SJSA1 (cell line): ENCODE measurements at places on chromosomes 7 and 10.
A peak's percentile ranks its signal among the peaks of the same experiment; 100 is the strongest.

GRCh38 chr7:140316165-140316661 lies 82.1 kb downstream of the SLC37A3 start:
- no peaks in the 10 kb centered on the region for H3K27me3 ChIP-seq
- DNase-seq, result no peak
- H3K4me1 ChIP-seq, result peaks cover 10% of the 10 kb centered on the region
- no peak overlapping the region for H3K4me3 ChIP-seq
- H3K27ac ChIP-seq, result no peak overlapping the region

DNA sequence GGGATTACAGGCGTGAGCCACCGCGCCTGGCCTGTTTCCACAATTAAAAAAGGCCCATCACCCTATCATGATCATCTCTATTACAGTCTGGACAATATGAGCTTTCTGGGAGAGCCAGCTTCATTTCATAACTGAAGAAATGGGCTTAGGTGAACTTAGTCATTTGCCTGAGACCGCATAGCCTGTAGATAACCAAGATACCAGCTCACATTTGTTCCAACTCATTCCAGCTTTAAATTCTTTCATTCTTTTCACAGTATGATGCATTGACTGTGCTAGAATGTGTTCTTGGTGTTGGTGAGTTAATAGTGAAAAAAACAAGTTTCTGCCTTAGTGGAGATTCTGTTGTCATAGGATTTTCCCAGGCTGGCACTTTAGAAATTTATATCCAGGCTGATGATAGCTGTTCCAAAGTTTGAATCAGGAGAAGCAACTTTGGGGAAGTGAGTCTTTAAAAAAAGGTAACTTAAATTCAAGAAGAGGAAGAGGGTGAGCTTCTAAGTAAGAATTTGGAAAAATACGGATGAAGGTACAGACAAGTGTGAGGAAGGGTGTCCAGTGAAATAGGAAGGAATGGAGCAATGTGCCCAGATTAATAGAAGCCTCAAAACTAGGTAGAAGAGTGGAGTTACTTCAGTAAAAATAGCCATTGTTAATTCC lies 2.1 kb upstream of the H2AZ2 start:
- H3K4me3 ChIP-seq, result no peak overlapping the region
- H3K4me1 ChIP-seq, result peaks cover 32% of the 10 kb centered on the region
- peaks cover 5% of the 10 kb centered on the region for H3K36me3 ChIP-seq
- peak overlapping the region; percentile 99 for H3K27ac ChIP-seq
- no peaks in the 10 kb centered on the region for H3K27me3 ChIP-seq
- DNase-seq, result peak; percentile 49

GRCh38 chr10:91474009-91474408 lies 63.9 kb downstream of the HECTD2 start:
- no peaks in the 10 kb centered on the region for H3K36me3 ChIP-seq
- H3K4me1 ChIP-seq, result no peaks in the 10 kb centered on the region
- DNase-seq, result no peak
- no peak overlapping the region for H3K4me3 ChIP-seq
- H3K27me3 ChIP-seq, result no peaks in the 10 kb centered on the region

GRCh38 chr7:138243836-138244235 lies 167.6 kb downstream of the AKR1D1 start:
- no peak overlapping the region for H3K27ac ChIP-seq
- no peak overlapping the region for H3K4me3 ChIP-seq
- no peaks in the 10 kb centered on the region for H3K4me1 ChIP-seq
- no peak for DNase-seq

- H3K36me3 ChIP-seq, result no peaks in the 10 kb centered on the region
- H3K4me3 ChIP-seq, result no peak overlapping the region
- H3K4me1 ChIP-seq, result no peaks in the 10 kb centered on the region
- DNase-seq, result no peak
- H3K27me3 ChIP-seq, result peaks cover 6% of the 10 kb centered on the region; the same call in 1 of the 2 replicates
These were observed 56.0 kb upstream of the GLI3 start for GRCh38 chr7:42292991-42293521.

DNA sequence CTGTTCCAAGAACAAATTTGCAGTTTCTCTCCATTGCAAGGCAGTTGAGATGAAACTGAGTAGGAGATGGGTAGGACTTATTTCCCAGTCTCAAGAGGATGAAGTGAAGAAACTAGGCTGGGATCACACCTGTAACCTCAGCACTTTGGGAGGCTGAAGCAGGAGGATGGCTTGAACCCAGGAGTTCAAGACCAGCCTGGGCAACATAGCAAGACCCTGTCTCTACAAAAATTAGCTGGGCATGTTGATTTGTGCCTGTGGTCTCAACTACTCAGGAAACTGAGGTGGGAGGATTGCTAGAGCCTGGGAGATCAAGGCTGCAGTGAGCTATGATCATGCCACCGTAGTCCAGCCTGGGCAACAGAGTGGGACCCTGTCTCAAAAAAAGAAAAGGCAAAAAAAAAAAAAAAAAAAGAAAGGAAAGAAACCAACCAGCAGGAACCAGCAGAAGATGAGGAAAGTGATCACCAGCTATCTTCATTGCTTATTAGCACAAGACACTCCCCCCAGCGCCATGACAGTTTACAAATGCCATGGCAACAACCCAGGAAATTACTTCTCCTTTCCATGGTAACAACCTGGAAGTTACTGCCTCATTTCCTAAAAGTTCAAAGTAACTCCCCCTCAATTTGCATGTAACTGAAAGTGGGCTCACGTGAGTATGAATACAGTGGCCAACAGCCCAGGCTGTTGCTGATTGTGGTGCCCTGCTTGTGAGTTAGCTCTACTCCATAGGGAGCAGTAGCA lies 18.3 kb upstream of the ST8SIA6 start:
- H3K4me1 ChIP-seq, result no peaks in the 10 kb centered on the region
- no peak overlapping the region for H3K27ac ChIP-seq
- no peak for DNase-seq
- H3K4me3 ChIP-seq, result no peak overlapping the region
- no peaks in the 10 kb centered on the region for H3K36me3 ChIP-seq
- no peaks in the 10 kb centered on the region for H3K27me3 ChIP-seq

GRCh38 chr10:133394801-133395221 lies 854 bp downstream of the MTG1 start:
- peaks cover 36% of the 10 kb centered on the region for H3K36me3 ChIP-seq
- no peak for DNase-seq
- H3K4me3 ChIP-seq, result peak overlapping the region; percentile 77

GRCh38 chr10:31458974-31459373 lies 140.0 kb downstream of the ZEB1 start:
- H3K27ac ChIP-seq, result no peak overlapping the region
- no peak for DNase-seq
- H3K36me3 ChIP-seq, result peaks cover 35% of the 10 kb centered on the region
- H3K27me3 ChIP-seq, result no peaks in the 10 kb centered on the region

DNA sequence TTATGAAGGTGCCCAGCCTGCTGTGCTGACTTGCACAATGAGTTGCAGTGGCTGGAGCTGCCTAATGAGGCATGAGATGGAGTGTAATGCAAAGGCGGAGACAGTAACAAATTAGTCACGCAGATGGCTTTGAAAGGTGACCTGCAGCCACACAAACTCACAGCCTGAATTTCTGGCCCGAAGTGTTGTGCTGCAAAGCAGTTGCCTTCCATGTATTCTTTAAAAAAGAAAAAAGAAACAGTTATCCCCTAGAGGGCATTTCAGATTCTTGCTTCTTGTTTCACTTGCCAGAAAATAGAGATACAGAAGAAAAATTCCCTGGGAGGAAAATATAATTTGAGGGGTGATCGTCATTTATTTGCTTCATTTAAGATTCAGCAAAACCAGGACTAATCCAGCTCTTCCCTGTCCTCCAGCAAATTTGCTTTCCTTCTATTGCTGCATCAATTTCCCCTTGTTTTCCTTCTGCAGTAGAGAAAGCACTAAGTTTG lies 239.9 kb downstream of the ADRA2A start:
- H3K4me1 ChIP-seq, result peaks cover 14% of the 10 kb centered on the region
- H3K27ac ChIP-seq, result no peak overlapping the region
- no peak overlapping the region for H3K4me3 ChIP-seq
- DNase-seq, result no peak
- H3K27me3 ChIP-seq, result no peaks in the 10 kb centered on the region

- no peaks in the 10 kb centered on the region for H3K4me1 ChIP-seq
- DNase-seq, result no peak
- H3K27ac ChIP-seq, result no peak overlapping the region
- no peak overlapping the region for H3K4me3 ChIP-seq
These were observed 68.4 kb downstream of the TCERG1L start for GRCh38 chr10:131243076-131243475.

DNA sequence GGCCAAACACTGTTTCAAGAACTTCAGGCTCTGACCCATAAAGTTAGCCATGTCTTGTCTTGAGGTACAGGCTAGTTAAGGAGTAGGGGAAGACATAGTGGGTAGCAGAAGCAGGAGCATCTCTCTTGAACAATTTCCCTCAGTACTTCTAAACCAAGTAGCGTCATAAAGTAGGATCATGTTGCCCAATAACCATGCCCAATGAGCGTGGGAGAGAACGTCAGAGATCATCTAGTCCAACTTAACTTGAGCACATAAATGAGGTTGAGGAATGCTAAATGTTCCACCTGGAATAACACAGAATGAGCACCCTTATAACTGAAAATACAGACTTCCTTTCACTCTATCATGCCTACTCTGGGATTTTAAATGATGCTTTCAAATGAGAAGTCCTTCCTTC lies 134.9 kb downstream of the AOAH start:
- DNase-seq, result no peak
- no peaks in the 10 kb centered on the region for H3K4me1 ChIP-seq
- H3K4me3 ChIP-seq, result no peak overlapping the region
- H3K27me3 ChIP-seq, result no peaks in the 10 kb centered on the region
- H3K27ac ChIP-seq, result no peak overlapping the region
- no peaks in the 10 kb centered on the region for H3K36me3 ChIP-seq

DNA sequence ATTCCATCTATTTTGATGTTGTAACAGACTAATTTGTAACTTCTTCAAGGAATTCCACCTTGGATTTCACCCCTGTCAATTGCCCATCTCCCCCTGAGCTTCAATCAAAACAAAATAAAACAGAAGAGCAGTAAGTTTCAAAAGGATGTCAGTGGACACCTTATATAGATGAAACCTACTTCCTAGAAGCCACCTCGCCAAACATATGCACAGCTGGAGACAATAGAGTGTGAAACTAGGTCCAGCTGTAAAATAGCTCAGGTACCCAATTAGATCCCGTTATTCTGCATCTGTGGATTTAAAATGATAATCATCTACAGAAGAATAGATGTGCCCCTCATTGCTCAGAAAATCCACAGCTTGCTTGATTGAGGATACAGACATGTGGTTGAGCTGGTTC lies 598.6 kb downstream of the SH2D4B start:
- H3K36me3 ChIP-seq, result no peaks in the 10 kb centered on the region
- H3K4me3 ChIP-seq, result no peak overlapping the region
- H3K27me3 ChIP-seq, result no peaks in the 10 kb centered on the region

- no peaks in the 10 kb centered on the region for H3K36me3 ChIP-seq
- H3K4me1 ChIP-seq, result no peaks in the 10 kb centered on the region
These were observed 76.9 kb downstream of the CYP51A1 start for GRCh38 chr7:92057375-92057774.

DNA sequence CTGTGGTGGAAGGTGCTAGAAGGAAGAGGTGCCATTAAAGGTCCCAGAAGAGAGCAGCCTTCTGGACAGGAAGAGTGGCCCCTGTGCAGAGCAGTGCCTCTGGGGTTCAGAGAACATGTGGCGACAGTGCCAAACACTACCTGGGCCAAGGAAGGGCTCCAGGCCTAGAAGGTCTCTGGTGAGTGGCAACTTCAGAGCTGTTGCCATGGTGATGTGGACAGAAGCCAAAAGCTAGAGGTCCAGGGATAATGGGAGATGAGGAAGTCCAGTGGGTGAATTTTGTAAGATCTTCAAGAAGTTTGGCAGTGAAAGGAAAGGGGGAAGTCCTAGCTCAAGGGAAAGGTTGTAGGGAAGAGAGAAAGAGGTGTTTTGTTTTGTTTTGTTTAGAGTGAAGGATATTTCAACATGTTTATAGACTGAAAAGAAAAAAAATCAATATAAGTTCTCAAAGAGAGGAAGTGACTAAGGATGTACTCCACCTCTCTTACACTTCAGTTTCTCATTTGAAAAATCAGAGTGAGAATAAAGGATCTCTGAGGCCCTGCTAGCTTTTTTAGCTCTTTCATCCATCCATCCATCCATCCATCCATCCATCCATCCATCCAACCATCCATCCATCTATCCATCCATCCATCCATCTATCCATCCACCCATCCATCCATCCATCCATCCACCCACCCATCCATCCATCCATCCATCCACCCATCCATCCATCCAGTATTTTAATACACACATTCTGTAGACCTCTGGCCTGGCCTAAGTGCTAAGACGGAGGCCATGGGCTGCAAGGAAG lies 77.1 kb upstream of the DUSP5 start:
- no peaks in the 10 kb centered on the region for H3K27me3 ChIP-seq
- no peak overlapping the region for H3K4me3 ChIP-seq
- peak overlapping the region; percentile 62 for H3K27ac ChIP-seq
- peaks cover 28% of the 10 kb centered on the region for H3K4me1 ChIP-seq
- H3K36me3 ChIP-seq, result no peaks in the 10 kb centered on the region

DNA sequence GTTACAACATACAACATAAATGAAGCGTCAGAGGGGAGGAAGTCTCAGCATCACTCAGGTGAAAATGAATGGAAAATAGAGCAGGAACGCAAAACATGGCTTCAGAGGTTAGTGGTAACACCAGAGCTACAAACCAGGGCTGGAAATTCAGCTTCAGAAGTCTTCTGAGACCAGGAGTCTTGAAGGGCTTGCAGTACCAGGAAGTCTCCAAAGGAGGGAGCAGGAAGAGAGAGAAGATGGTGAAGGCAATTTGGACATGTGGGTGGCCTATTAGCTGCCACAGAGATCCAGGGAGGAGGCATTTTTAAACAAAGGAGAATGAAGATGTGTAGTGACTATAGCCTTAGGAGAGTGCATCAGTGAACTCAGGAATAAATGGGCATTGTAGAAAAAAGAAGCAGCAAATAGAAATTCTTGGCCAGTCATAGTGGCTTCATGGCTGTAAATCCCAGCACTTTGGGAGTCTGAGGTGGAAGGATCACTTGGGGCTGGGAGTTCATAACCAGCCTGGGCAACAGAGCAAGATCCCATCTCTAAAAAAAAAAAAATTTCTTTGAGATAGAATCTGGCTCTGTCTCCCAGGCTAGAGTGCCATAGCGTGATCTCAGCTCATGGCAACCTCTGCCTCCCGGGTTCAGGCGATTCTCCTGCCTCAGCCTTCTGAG lies 9.3 kb upstream of the TET1 start:
- peaks cover 7% of the 10 kb centered on the region; the same call in 1 of the 2 replicates for H3K4me1 ChIP-seq
- no peak overlapping the region for H3K27ac ChIP-seq
- no peak overlapping the region for H3K4me3 ChIP-seq
- no peaks in the 10 kb centered on the region for H3K36me3 ChIP-seq
- DNase-seq, result peak; percentile 86

GRCh38 chr10:76697923-76698322 lies 939.7 kb downstream of the KCNMA1 start:
- H3K4me3 ChIP-seq, result no peak overlapping the region
- no peaks in the 10 kb centered on the region for H3K4me1 ChIP-seq
- no peak overlapping the region for H3K27ac ChIP-seq
- no peaks in the 10 kb centered on the region for H3K27me3 ChIP-seq

DNA sequence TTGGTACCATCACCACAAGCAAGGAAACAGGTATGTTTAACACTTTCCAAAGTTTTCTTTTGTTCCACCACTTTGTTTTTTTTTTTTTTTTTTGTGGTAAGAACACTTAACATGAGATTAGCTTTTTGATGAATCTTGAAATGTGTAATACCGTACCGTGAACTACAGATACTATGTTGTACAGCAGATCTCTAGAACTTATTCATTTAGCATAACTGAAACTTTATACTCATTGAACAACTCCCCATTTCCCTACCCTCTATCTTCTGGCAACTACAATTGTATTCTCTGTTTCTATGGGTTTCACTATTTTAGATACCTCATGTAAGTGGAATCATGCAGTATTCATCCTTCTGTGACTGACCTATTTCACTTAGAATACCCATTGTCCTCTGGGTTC lies 162.7 kb upstream of the ITGB1 start:
- no peak overlapping the region for H3K4me3 ChIP-seq
- peaks cover 44% of the 10 kb centered on the region for H3K4me1 ChIP-seq
- no peaks in the 10 kb centered on the region for H3K36me3 ChIP-seq
